ENCODE measurements at places on chromosomes 2 and 18.

- no peak for DNase-seq
Measured at GRCh38 chr18:24027156-24027827, 12.7 kb downstream of the TTC39C start.

DNA sequence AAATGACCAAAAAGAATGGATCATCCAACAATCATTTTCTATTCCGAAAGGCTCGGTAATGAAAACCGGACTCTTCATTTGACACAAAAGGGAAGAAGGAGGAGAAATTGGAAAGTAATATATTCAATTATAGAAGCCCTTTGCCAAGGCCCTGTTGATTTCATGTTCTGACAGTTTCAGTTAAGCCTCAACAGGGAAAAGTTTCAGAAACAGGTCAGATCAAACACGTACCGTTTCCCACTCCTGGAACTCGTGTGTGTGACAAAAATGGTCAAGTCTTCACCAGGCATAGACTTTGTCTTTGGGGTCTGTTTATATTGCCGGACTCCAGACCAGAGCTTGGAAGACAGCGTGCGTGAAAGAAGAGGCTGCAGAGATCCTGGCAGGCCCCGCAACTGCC is 101.3 kb upstream of the BCL2L11 start:
- no peak for DNase-seq

- DNase-seq, result no peak
Measured at GRCh38 chr2:213229814-213230213, 54.5 kb upstream of the SPAG16 start.

GRCh38 chr2:68156419-68156818 is 1.3 kb upstream of the PNO1 start:
- DNase-seq, result no peak

DNA sequence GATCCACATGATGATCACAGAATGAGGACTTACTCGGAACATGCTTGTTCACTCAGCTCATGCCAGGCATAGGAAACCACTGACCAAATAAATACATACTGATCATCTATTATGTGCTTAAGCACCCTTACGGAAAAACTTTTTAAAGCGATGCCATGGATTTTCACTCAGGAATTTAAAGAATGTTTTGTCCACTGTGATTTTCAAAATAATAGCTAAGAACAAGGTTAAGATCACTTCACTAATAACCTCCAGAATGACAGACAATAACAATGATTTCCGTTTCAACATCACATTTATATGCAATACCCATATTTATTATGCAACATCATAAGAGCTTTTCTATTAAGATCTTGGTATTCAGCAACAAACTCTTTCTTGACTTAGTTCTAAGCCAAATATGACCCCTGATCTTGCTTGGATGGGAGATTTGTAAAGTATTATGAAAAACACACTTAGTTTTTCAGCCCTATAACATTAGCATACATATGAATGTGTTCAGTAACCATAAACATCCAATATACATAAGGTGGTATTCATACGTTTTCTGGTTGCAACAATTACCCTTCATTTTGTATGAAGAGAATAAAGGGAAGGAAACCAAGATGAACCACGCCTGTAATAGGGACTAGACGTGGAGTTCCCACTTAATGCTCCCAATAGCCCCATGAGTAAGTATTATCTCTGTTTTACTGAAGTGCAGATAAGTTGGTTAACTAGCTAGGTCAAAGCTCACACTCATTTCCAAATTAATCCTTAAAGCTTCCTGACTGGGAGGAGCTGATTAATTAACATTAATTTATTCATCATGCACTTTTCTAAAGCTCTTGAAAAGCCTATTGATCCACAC is 1.9 kb downstream of the CD302 start:
- no peak for DNase-seq

GRCh38 chr2:1593371-1594122 is 150.8 kb downstream of the PXDN start:
- DNase-seq, result no peak

DNA sequence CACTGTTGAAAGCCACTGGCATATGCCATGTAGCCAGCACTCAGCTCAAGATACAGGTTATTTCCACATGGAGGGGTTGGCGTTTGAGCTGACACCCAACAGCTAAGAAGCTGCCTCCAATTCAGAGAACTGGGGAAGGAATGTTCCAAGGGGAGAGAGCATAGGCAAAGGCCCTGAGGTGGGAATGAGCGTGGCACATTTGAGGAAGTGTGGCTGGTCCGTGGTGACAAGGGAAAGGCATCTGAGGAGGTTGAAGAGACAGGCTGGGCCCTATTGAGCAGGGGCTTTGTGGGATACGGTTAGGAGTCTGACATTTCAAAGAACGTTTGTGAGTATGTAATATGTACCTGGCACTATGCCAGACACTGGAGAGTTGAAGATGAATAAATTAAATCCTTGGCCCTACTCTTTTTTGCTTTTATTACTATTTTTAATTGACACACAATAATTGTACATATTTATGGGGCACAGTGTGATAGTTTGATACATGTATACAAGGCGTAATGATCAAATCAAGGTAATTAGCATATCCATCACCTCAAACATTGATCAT is 27.6 kb upstream of the TMBIM1 start:
- DNase-seq, result no peak

GRCh38 chr2:160401895-160402294 is 91.7 kb downstream of the RBMS1 start:
- DNase-seq, result no peak

DNA sequence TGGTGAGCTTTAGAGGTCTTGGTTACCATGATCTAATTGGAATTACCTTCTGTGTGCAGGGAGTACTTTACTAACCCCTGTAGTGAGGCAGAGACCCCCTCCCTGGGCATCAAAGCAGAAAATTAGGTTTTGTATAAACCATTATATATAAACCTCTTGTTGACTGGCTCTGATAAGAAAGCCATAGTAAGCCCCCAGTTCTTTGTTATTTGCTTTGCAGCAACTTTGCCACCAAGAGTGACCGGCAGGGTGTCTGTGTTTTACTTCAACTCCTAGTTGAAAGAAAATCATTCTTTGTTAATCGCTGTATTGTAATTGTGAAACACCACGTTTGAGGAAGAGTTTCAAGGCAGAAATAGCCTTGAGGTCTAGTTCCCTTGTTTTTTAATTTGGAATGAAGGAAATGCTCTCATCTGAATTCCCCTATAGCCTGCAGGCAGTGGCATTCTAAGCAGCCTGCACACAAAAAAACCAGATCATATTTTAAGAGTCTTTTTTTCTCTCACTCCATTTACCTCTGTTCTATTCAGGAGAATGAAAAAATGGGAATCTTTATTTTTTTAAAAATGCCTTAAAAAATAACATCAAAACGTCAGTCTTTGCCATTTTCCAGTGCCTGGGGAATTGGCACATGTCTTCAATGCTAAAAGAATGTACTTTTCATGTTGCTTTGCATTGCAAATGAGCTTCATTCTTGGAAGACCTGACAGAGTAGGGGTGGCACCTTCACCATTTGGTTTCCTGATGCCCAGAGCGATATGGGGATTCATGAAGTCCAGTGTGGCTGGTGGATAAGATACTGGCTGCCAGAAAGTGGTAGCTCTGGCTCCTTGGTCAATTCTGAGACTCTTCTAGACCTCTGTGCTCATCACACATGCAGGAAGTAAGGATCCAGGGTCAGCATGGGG is 338.1 kb downstream of the SLC4A3 start:
- DNase-seq, result no peak

DNA sequence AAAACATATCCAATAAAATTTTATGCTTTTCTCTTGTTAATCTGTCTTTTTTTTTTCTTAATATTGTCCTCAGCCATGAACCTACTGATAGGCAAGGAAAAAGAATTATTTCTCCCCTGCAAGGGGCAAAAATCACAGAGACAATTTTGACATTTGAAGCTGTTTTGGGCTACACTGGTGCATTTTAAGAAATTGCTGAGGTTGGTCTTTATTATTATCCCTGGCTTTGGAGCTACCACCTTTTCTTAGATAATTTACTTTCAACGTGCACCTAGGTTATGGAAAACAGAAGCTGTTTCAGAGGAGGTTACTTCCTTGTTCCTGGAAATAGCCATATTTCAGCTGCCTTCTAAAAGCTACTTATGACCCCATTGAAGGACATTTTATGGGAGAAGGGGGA is 195.5 kb upstream of the KYNU start:
- no peak for DNase-seq

DNA sequence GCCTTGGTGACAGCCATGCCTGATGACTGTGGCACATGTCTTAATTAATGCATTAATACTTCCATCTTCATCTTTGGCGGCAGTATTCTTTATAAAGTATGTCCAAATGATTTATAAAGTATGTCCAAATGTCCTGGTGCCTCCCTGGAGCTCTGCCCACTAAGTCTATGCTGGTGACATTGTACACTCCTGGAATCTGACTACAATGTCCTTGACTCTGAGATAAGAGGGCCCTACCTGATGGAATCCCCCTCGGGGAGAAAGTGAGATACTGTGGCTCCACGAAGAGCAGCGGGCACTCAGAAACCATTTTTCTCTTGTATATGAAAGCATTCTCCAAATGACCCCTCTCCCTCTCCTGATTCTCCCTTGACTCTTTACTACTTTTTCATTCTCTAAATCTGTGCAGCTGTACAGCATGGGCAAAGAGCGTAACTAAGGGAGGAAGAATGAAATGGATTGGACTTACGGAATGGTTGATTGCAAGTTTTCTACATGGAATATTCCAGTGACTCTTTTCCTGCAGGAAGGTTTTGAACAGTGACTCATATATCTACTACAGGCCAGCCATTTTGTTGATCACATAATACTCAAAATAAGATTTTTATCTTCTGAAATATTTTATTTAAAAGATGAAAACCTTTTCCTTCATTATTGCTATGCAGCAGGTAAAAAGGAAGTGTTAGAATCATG is 17.3 kb downstream of the RAB12 start:
- DNase-seq, result no peak

- no peak for DNase-seq
Measured at GRCh38 chr2:199946196-199946595, 9.1 kb downstream of the TYW5 start.

DNA sequence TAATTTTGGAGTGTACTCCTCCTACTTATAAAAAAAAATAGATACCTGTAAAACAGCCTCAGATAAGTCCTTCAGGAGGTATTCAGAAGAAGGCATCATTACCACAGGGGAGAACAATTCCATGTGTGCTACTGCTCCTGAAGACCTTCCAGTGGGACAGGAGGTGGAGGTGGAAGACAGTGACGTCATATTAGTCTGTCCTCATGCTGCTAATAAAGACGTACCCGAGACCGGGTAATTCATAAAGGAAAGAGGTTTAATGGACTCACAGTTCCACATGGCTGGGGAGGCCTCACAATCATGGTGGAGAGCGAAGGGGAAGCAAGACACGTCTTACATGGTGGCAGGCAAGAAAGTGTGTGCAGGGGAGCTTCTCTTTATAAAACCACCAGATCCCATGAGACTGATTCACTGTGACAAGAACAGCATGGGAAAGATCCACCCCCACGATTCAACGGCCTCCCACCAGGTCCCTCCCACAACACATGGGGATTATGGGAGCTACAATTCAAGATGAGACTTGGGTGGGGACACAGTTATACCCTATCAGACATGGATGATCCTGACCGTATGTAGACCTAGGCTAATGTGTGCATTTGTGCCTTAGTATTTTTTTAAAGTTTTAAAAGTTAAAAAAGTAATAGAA is 98.4 kb downstream of the NDUFA10 start:
- no peak for DNase-seq

DNA sequence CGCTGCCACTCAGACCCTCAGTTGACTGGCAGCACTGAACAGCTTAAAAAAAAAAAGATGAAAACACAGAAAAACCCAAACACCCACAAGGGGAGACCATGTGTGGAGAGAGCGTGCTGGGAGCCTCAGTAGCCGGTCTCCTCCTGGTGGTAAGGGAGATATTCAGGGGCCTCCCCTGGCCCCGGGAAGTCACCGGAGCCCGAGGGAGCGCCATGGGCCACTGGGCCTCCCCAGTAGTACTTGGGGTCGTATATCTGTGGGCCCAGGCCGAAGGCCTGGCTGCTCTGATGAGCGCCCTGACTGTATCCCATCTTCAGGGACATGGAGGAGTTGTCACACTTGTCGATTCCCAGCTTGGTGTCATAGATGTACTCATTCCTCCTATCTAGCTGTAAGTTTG is 145.7 kb upstream of the TEKT4 start:
- no peak for DNase-seq

DNA sequence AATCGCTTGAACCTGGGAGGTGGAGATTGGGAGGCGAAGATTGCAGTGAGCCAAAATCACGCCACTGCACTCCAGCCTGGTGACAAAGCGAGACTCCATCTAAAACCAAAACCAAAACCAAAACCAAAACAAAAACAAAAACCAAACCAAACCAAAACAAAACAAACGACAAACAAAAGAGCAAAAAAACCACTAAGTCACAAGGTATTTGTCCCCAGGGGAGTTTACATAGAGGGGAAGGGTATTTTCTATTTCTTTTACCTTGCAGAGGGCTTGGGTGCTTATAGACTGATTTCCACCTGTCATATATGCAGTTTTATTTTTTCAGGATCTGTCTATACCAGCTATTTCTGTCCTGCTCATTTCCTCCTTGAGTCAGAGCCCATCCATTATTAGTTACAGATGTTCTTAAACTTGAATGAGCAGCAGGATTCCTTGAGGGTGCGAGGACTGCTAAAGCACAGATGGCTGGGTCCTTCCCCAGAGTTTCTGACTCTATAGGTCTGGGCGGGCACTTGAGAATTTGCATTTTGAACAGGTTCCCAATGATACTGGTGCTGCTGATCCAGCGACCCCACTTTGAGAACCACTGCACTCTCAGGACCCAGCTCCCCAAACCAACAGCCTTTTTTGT is 102.2 kb upstream of the UXS1 start:
- no peak for DNase-seq

DNA sequence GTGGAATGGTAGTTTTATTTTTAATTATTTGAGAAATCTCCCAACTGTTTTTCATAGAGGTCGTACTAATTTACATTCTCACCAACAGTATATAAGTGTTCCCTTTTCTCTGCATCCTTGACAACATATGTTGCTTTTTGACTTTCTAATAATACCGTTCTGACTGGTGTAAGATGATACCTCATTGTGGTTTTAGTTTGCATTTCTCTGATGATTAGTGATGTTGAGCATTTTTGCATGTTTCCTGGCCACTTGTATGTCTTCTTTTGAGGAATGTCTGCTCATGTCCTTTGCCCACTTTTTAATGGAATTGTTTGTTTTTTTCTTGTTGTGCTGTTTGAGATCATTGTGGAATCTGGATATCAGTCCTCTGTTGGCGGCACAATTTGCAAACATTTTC is 242.5 kb downstream of the ZNF521 start:
- DNase-seq, result no peak

DNA sequence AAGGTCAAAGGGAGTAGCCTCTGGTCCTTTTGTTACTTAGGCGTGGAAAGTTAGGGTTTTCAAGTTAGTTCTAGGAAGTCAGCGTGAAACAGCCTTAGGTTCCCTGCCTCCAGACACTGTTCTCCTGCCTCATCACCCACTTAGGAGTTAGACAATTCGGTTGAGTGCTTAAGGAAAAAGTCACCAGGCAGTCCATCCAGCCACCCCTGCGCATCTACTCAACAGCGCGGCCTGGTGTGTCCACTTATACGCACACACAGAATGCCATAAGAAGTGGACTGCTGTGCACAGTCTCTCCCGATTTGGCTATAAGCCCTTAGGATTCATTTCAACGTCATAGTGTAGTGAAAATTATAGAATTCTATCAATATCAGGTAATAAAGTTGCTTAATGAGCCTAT is 470.8 kb upstream of the TNP1 start:
- no peak for DNase-seq

- DNase-seq, result no peak
Measured at GRCh38 chr2:142307616-142308115, 176.8 kb upstream of the LRP1B start.

Measured in esophagus squamous epithelium (tissue), 5 donors.